ENCODE measurements at places on chromosomes 3 and 15. TPM values are rescaled to one million over a fixed set of nuclear protein-coding genes. Genes with fewer than 3 reads are reported as not detected.

- no peak for DNase-seq
- no peak overlapping the region for H3K27ac ChIP-seq
- H3K36me3 ChIP-seq, result peaks cover 42% of the 10 kb centered on the region
- no peaks in the 10 kb centered on the region for H3K27me3 ChIP-seq
- H3K4me1 ChIP-seq, result no peaks in the 10 kb centered on the region
- no peak overlapping the region for H3K4me3 ChIP-seq
Observed at GRCh38 chr3:169980055-169980454, 13.4 kb downstream of the SEC62 start.

Gene GLDN
- 0.29 TPM for total RNA-seq

DNA sequence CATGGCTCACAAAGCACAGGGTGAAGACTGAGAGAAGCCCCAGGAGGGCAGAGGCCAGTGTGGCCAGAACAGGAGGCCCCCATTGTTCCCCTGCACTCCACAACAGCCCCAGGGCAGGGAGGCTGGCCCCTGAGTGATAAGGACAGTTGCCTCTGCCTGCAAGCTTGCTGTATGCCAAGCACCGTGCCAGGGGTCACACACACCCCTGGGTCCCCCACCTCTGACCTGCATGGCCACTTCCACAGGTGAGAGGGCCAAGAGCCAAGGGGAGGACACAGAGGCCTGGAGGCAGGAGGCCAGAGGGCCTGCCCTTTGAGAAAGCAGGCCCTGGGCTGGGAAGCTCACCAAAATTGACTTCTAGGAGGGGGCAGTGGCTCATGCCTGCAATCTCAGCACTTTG is 23.7 kb downstream of the ATRIP start:
- no peak for DNase-seq
- peaks cover 19% of the 10 kb centered on the region for H3K36me3 ChIP-seq
- H3K4me3 ChIP-seq, result no peak overlapping the region
- H3K4me1 ChIP-seq, result peaks cover 52% of the 10 kb centered on the region

Gene HYAL1
- total RNA-seq, result 0.65 TPM

DNA sequence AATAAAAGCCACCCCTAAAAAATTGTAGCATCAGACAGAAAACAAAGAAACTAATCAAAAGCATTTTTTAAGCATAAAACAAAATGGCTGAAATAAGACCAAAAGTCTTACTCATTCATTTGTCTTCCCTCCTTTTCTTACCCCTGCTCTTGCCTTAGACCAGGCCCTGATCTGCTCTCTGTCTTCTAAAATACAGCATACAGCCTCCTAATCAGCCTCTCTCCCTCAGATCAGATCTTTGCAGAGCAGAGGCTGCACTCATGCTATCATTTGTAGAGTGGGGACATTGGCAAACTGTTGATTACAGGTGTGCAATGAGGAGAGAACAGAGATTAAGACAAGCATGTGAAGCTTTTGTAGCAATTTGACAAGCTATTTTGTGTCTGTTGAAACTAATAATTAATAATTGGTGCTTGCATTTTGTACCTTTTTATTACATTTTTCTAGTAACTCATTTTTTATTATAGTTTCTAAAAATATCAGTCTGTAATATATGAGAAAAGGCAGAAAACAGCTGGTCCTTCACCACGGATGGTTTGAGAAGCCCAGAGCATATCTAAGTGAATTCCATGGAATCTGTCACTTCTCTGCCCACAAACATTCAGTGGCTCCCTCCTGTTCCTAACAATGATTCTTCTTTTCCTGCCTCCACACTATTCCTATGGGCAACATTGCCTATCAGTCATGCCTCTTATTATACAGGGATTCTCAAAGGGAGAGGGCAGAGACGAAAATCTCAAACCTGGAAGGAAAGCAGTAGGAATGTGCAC is 286.2 kb upstream of the STT3B start:
- H3K27me3 ChIP-seq, result no peaks in the 10 kb centered on the region
- no peak overlapping the region for H3K4me3 ChIP-seq
- no peak overlapping the region for H3K27ac ChIP-seq
- H3K36me3 ChIP-seq, result no peaks in the 10 kb centered on the region
- DNase-seq, result no peak

DNA sequence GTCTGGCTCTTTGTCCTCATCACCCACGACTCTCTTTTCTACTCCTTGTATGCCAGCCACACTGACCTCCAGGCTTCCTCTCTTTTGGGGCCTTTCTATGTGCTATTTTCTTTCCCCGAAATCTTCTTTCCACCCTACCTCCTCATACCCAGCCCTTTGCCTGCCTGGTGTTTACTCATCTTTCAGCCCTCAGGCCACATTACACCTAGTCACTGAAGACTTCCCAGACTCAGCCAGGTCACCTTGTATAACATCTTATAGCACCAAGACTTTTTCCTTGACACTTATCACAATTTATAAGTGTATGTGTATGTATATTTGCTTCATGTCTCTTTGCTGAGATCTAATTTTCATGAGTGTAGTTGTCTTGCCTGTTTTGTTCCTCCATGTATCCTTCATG is 396.4 kb downstream of the NLGN1 start:
- H3K4me3 ChIP-seq, result no peak overlapping the region
- no peak overlapping the region for H3K27ac ChIP-seq
- DNase-seq, result no peak
- no peaks in the 10 kb centered on the region for H3K4me1 ChIP-seq

GRCh38 chr15:61146931-61147230 is 82.2 kb downstream of the RORA start:
- H3K4me1 ChIP-seq, result peaks cover 2% of the 10 kb centered on the region
- no peak overlapping the region for H3K27ac ChIP-seq
- peaks cover 5% of the 10 kb centered on the region for H3K27me3 ChIP-seq
- H3K36me3 ChIP-seq, result no peaks in the 10 kb centered on the region
- no peak overlapping the region for H3K4me3 ChIP-seq

Gene THBS1
- total RNA-seq, result 2,311 TPM

DNA sequence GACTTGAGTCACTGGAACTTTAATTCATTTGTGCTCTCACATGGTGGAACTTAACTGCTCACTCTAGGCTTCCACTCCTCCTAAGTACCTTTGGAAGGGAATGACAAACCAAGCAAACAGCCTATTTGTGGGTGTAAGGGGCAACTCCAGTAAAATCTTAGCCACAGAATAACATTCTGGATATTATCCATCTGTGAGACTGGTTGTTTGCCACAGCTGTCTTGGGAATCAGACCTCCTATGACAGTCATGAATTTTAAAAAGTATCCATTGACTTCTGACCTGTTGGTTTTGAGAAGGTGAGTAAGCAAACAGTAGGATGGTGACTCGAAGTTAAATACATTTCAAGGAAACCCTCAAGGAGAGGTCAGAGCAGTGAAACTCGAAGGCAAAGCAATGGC is 147.3 kb upstream of the CDIN1 start:
- no peaks in the 10 kb centered on the region for H3K27me3 ChIP-seq
- H3K4me1 ChIP-seq, result peaks cover 48% of the 10 kb centered on the region
- no peak overlapping the region for H3K4me3 ChIP-seq
- H3K27ac ChIP-seq, result no peak overlapping the region
- no peak for DNase-seq

GRCh38 chr3:29880809-29881208 is 599.9 kb downstream of the RBMS3 start:
- DNase-seq, result no peak
- no peak overlapping the region for H3K27ac ChIP-seq
- no peaks in the 10 kb centered on the region for H3K27me3 ChIP-seq
- H3K4me3 ChIP-seq, result no peak overlapping the region
- H3K36me3 ChIP-seq, result no peaks in the 10 kb centered on the region
- H3K4me1 ChIP-seq, result peaks cover 21% of the 10 kb centered on the region

- no peak overlapping the region for H3K27ac ChIP-seq
- peaks cover under 1% of the 10 kb centered on the region for H3K27me3 ChIP-seq
- no peak for DNase-seq
- H3K4me3 ChIP-seq, result no peak overlapping the region
Observed at GRCh38 chr3:48268381-48268935, 27.6 kb downstream of the ZNF589 start.

- H3K36me3 ChIP-seq, result no peaks in the 10 kb centered on the region
- peaks cover 6% of the 10 kb centered on the region for H3K27me3 ChIP-seq
- H3K4me3 ChIP-seq, result no peak overlapping the region
- no peak overlapping the region for H3K27ac ChIP-seq
- no peak for DNase-seq
Observed at GRCh38 chr3:22935040-22935439, 268.1 kb upstream of the UBE2E2 start.

Gene PLA2G4D
- not detected for total RNA-seq

Gene LSAMP
- total RNA-seq, result 1.8 TPM

DNA sequence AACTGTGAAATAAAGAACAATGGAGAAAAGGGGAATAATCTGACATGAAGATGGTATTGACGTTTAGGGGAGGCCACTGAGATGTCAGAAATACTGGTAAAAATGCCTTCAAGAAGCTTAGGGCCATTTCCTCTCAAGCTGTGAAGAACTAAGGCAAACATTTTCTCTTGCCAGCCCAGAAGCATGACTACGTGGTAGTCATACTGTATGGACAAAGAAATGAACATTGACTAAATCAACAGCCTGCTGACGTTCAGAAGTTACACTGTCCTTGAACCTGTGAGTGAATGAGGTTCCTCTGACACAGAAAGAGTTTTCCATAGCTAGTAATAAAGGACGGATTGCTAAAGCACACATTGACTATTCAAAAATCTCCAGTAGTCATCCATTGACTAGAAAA is 121.0 kb downstream of the P3H2 start:
- H3K4me3 ChIP-seq, result no peak overlapping the region
- H3K36me3 ChIP-seq, result no peaks in the 10 kb centered on the region
- peaks cover 56% of the 10 kb centered on the region for H3K4me1 ChIP-seq
- no peaks in the 10 kb centered on the region for H3K27me3 ChIP-seq
- no peak for DNase-seq

- DNase-seq, result peak; percentile 87
- H3K4me1 ChIP-seq, result peaks cover 11% of the 10 kb centered on the region
- H3K27ac ChIP-seq, result no peak overlapping the region
- peaks cover 14% of the 10 kb centered on the region for H3K27me3 ChIP-seq
Observed at GRCh38 chr3:123412076-123412475, 36.8 kb downstream of the ADCY5 start.

GRCh38 chr15:76274821-76275220 is 36.4 kb downstream of the ETFA start:
- no peak for DNase-seq
- H3K27ac ChIP-seq, result peak overlapping the region; percentile 46
- peaks cover 39% of the 10 kb centered on the region for H3K36me3 ChIP-seq
- H3K4me3 ChIP-seq, result no peak overlapping the region

Gene FRMD4B
- total RNA-seq, result 10.6 TPM

GRCh38 chr15:49620658-49621368 is at the start of the genes DTWD1 and FAM227B:
Gene DTWD1 (plus strand): TSS chr15:49621048. CDS start chr15:49625168, 4,120 bp downstream.
Gene FAM227B (minus strand): TSS chr15:49620818. CDS start chr15:49615171, 5,647 bp downstream.
- peak within 1 kb of the TSS; percentile 94 for H3K4me3 ChIP-seq
- no peaks in the 10 kb centered on the region for H3K27me3 ChIP-seq
- H3K4me1 ChIP-seq, result peaks cover 48% of the 10 kb centered on the region

DNA sequence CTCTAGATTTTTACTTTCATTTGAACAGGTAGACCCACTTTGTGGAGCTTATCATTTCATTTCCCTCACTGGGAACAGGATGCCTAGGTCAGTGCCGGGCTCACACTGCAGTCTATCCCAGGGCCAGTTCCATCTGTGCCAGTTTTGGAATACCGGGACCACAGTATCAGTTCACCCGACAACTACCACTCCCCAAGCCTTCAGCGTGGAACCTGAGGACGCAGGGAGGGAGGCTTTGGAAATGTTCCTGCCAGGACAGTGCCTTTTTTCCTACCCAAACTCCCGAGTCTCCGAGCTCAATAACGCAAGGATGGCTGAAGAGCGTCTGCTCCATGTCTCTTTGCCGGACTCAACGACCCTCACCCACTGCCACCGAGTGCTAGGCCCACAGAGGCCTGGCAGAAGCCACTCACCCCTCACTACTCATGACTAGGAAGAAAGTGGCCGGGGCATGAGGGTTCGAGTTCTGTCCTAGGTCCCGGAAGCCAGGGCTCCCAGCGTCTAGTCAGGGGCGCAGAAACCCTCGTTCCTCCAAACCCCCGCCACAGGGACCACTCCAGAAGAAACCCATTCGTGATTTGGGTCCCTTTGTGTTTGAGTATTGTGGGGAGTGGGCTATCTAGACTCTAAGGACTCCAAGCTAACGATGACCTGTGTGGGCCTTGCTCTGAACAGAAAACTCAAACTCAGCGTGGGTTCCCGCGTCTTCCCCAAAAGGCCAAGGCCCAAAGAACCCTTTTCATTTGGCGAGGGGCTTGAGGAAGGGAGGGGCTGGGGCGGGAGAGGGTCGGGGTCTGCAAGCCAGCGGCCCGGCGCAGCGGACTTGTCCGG is 11.4 kb downstream of the ZIC1 start:
- H3K36me3 ChIP-seq, result peaks cover 2% of the 10 kb centered on the region
- H3K4me3 ChIP-seq, result no peak overlapping the region
- peaks cover 38% of the 10 kb centered on the region for H3K4me1 ChIP-seq
- H3K27ac ChIP-seq, result no peak overlapping the region
- H3K27me3 ChIP-seq, result peaks cover 54% of the 10 kb centered on the region

DNA sequence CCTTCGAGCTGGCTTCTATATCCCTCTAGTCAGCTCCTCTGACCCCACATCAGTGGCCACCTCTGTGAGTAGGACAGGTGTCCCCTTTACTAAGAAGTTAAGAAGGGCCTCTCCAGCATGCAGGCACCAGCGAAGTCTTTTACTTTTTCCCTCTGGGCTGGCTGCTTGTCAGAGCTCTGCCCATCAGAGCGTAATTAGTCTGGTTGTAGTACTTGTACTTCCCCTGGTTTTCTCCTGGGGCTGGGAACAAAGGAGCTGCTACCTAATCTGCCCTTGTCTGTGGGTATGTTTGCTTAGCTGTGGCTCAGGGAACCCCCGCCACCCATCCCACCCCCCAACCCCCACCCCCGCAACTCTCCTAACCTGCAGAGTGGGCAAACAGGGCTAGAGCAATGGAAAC is 27.4 kb upstream of the ALPK3 start:
- H3K27me3 ChIP-seq, result no peaks in the 10 kb centered on the region
- no peak for DNase-seq
- H3K36me3 ChIP-seq, result peaks cover 19% of the 10 kb centered on the region
- no peak overlapping the region for H3K4me3 ChIP-seq

DNA sequence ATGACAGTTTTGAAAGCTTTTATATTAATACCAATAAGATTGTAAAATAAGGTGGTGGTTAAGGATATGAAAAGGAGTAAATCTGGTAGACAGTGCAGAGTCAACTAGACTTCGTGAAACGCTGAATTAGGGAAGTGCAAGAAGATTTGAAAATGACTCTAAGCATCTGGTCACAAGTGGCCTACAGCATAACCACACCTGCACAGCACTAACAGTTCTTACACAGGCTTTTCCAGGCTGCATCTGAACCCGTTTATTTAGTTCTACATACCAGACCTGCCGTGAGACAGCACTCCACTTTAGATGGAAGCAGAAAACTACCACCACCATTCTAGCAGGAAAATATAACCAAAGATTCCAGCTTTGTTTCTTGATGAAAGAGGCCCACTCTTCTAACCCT is 1.9 kb downstream of the DMXL2 start:
- peak overlapping the region; percentile 76 for H3K27ac ChIP-seq
- no peaks in the 10 kb centered on the region for H3K36me3 ChIP-seq
- no peak for DNase-seq

DNA sequence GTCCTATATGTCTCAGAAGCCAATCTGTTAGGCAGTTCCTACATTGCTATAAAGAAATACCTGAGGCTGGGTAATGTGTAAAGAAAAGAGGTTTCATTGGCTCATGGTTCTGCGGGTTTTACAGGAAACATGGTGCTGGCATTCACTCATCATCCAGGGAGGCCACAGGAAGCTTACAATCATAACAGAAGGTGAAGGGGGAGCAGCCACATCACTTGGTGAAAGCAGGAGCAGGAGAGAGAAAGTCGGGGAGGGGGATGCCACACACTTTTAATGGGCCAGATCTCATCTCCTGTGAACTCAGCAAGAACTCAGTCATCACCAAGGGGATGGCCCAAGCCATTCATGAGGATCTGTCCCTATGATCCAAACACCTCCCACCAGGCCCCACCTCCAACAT is 9.1 kb downstream of the SLC49A4 start:
- no peaks in the 10 kb centered on the region for H3K27me3 ChIP-seq
- no peaks in the 10 kb centered on the region for H3K4me1 ChIP-seq
- no peak overlapping the region for H3K4me3 ChIP-seq
- peaks cover 9% of the 10 kb centered on the region for H3K36me3 ChIP-seq

Gene PTPN9
- total RNA-seq, result 33.2 TPM

Data from chondrocyte (in vitro differentiated cells).